ENCODE measurements at places on chromosomes 12 and 14. TPM values are rescaled to one million over a fixed set of nuclear protein-coding genes. Genes with fewer than 3 reads are reported as not detected.

SERPINA10 gene
- total RNA-seq = not detected

MAPKAPK5 gene
- total RNA-seq = 33.1 TPM

SERPINA9 gene
- total RNA-seq = not detected

GRCh38 chr12:93847517-93848474 is 170.6 kb downstream of the CRADD start:
- no peak for DNase-seq

CATSPERB gene
- total RNA-seq = 11.5 TPM

FGF23 gene
- not detected for total RNA-seq

GRCh38 chr12:102865821-102866615 is 51.0 kb downstream of the PAH start:
- no peak for DNase-seq

- DNase-seq = no peak
These were observed 11.5 kb downstream of the GNS start for GRCh38 chr12:64747695-64748094.

GRCh38 chr12:72468505-72468904 is 196.3 kb downstream of the TRHDE start:
- DNase-seq = no peak

- no peak for DNase-seq
These were observed 5.6 kb upstream of the EPS8 start for GRCh38 chr12:15794836-15795235.

DNA sequence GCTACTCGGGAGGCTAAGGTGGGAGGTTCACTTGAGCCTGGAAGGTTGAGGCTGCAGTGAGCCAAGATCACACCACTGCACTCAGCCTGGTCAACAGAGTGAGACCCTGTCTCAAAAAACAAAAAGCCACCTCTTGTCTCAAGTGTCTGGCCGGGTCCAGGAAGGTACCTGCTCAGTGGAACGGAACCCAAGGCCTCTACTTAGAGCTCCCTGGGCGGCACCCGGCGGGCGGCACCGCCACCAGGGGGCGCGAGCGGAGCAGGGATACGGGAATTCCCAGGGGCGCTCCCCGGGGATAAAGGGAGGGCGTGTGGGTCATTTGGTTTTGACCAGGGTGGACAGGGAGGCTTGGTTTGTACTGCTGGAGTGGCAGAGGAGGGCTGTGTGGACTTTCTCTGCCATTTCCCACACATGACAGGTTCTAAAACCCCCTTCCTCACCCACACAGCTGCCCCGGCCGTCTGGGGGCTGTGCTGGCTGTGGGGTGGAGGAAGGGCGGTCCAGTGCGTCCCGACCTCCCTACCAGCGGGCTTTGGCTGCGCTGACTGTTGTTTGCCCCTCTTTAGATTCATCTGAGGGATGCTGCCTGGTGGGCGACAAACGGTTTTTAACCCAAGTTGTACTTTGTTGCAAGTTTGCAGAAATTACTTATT is 91.4 kb downstream of the SETD3 start:
- DNase-seq = peak; percentile 59

GRCh38 chr12:12642916-12643315 is 31.2 kb downstream of the CREBL2 start:
- no peak for DNase-seq

LRP1 gene
- 572 TPM for total RNA-seq

DNA sequence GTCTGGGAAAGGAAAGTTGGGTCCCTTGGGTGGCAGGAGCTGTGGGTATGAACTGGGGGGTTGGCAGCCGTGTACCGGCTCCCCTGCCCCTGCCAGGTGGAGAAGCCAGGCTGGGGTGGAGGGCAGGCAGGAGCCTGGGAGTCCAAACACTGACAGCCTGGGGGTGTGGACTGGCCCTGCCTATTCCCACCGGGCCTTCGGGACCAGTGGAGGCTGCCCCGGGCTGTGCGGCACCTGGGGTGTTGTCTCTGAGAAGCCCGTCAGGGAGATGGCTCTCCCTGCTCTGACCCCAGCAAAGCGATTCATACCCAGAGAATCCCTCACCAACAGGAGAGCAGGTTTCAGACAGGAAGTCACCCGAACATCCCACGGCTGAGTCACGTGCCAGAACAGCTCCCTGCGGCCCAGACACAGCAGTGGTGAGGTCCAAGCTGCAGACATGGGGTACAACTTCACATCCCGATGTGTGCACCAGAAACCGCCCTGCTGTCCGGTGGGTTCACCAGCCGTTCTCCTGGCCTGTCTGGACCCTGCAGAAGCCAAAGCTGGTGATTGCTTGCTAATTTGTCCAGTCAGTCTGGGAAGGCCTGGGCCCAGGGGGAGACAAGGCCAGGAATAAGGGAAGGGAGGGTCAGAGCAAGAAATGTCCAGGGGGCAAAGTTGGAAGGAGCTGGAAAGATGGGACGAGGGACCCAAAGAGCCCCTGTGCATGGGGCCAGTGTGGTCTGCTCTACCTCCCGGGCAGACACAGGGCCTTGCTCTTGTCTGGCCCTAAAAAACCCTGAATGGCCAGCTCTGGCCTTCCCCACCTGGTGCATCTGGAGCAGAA is 2.1 kb upstream of the GPR132 start:
- DNase-seq = no peak

LIN7A gene
- total RNA-seq = 5.1 TPM

DNA sequence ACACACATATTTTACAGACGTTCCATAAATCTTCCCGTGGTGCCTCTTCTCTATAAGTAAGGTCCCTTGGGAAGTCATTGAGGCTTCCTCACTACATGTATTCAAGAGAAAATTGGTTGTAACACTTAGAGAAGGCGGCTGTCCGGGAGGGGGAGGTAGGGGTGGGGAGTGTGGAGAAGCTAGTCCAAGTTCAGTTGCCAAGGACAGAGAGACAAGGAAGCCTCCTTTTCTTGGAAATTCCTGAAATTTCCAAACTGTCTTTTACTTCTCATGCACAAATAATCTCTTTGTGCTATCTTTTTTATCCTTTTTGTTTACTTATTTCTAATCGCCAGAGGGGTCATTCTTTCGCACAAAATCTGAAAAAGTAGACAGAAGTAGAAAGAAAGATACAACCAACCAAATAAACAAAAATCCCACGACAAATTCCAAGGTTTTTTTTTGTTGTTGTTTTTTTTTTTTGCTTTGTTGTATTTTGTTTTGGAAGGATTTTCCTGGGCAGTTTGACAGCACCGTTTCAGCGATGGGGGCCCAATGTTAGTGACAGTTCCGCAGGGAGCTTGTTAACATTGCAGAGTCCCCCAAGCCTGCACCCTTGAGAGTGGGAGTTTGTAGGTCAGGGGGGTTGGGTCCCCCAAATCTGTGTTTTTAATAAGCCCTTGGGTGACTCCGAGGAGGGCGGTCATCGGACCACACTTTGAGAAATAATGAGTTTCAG is 45.2 kb downstream of the MAP1LC3B2 start:
- DNase-seq = no peak

DNA sequence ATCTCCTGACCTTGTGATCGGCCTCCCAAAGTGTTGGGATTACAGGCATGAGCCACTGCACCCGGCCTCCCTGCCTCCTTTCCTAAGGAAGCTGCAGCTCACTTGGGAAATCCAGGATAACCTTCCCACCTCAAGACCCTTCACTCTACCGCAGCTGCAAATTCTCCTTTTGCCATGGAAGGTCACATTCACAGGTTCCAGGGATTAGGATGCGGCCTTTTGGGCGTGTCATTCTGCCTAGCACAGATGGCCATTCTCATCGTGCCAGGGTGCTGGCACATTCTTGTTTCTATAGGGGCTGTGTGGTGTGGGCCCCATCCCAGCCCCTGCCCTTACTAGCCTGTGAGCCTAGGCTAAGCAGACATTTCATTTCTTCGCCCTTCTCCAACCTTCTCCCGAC is 219.9 kb downstream of the CHST11 start:
- no peak for DNase-seq

DNA sequence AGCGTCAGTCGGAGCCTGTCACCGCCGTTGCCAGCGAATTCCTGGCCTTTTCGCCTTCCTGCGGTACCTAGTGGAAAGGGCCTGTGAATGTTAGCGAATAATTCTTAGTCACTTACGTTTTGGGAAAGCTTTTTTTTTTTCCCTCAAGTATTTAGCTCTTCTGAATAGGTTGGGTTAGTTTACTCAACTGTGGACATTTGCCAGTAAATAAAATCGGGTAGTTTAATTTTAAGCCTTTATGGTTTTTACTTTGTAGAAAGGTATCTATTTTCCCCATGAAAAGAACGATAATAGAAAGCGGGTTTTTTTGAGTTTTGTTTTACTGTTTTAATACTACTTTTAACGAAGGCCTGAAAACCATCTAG is 1.7 kb downstream of the YY1 start:
- no peak for DNase-seq

KRT8 gene
- total RNA-seq = 393 TPM

POTEM gene
- not detected for total RNA-seq

CMKLR1 gene
- 21.0 TPM for total RNA-seq

- DNase-seq = no peak
These were observed 173.5 kb upstream of the KRR1 start for GRCh38 chr12:75684678-75685616.

DNA sequence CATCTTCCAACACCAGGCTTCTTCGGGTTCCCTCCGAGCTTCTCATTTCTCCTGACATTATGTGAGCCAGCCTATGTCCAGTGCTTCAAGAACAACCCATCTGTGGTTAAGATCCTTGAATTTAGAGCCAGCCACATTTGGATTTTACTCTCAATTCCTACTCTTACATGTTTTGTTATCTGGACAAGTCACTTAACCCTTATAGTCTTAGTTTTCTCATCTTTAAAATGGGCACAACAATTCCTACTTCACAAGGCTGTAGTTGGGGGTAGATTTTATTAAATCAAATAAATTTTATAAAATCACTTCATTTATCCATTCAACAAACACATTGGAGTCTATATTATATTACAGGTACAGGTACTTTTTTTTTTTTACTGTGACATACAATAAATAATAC is 105.5 kb upstream of the SLC38A2 start:
- no peak for DNase-seq

DNA sequence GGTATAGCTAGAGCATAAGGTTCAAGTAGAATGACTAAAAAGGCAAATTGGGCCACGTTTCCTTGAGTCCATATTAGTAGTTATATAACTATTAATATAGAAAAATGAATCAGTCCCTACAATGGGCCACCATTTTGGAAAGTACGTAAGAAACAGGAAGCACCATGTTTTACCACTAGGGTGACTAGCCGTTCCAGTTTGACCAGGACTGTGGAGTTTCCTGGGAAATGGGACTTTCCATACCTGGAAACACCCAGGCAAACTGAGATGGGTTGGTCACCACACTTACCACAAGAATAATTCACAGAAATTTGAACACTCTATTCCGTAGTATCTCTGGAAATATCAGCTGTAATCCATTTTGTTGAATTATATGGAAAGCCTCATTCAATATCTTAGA is 2.1 kb upstream of the MAGOHB start:
- DNase-seq = no peak

DNA sequence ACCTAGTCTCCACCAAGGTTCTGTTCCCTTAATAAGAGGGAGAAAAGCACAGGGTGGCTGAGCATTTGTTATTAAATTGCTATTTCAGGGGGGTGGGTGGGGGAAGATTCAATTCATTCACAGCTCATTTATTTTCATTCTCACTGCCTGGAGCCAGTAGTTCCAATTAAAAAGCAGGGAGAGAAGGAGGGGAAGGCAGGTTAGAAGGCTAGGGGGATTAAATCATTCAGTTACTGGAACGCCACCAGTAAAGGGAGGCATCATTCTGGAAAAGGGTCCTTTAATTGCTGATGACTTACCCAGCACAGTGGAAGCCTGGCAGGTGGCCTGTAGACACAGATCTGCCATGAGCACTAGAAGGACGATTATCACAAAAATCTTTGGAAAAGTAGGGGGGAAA is 47.4 kb downstream of the NIN start:
- no peak for DNase-seq

GRCh38 chr12:132444957-132445883 is 44.7 kb upstream of the FBRSL1 start:
- no peak for DNase-seq

DNA sequence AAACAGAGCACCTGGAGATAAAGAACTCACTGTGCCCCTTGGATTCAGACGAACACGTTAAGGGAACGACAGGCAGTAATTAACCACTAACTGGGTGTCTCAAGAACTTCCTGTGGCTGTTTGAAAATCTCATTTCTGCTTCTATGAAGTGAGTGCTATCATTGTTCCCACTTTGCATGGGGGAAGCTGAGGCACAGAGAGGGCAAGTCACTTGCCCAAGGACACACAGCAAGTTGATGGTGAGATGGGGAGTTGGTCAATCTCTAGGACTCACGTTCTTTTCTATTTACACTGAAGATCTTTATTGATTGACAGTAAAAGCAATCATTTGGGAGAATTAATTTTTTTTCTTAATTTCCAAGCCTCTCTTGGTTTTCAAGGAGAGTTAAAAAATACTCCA is 26.8 kb upstream of the LHX5 start:
- no peak for DNase-seq

GRCh38 chr12:117169548-117169947 is 20.7 kb downstream of the FBXO21 start:
- DNase-seq = no peak

RIN3 gene
- 36.3 TPM for total RNA-seq

- no peak for DNase-seq
These were observed 156.0 kb upstream of the ARHGAP5 start for GRCh38 chr14:31920989-31921650.

CCDC60 gene
- total RNA-seq = not detected

NUAK1 gene
- 12.7 TPM for total RNA-seq

- DNase-seq = no peak
These were observed 122.0 kb upstream of the EGLN3 start for GRCh38 chr14:34072921-34073320.

RAD9B gene
- not detected for total RNA-seq

CAPS2 gene
- total RNA-seq = 3.4 TPM

Data from omental fat pad (tissue), 4 donors.